Stimulated activated CD4-positive, alpha-beta T cell treated with anti-CD3 and anti-CD28 coated beads, Interleukin-1b, Interleukin-23, amount 100 ng/mL, for 1 hour (primary cell): ENCODE measurements at places on chromosomes 5 and 9.

- DNase-seq: no peak
Measured at GRCh38 chr5:107474361-107474715, 196.4 kb downstream of the EFNA5 start.

DNA sequence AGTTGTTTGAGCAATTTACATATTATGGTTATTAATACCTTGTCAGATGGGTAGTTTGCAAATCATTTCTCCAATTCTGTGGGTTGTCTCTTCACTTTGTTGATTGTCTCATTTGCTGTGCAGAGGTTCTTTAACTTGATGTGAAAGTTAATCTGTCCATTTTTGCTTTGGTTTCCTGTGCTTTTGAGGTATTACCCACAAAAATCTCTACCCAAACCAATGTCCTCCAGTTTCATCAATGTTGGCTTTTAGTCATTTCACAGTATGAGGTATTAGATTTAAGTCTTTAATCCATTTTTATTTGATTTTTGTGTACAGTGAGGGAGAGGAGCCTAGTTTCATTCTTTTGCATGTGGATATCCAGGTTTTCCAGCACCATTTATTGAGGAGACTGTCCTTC is 82.4 kb downstream of the MRPS30 start:
- DNase-seq: no peak

DNA sequence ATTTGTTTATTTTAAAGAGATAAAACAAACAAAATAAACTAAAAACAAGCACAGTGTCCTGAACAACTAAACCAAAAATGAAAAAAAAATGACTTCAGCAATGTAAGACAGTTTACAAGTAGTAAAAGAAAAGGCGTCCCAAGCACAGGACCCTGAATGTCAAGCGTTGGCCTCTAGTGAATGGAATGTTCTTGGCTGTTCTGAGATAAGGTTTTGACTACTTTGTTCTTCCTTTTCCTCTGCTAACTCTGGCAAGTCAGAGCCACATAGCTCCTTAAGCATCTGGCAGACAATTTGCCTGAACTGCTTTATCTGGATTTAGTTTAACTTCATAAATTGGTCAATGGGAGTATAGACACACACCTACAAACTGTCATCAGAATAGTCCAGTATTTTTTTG is 655.2 kb downstream of the ANXA1 start:
- DNase-seq: no peak

- no peak for DNase-seq
Measured at GRCh38 chr9:124040935-124041816, 29.6 kb downstream of the LHX2 start.

- no peak for DNase-seq
Measured at GRCh38 chr5:160555971-160556631, 134.4 kb downstream of the PTTG1 start.

GRCh38 chr5:174970502-174970901 is 246.1 kb downstream of the MSX2 start:
- no peak for DNase-seq
